ENCODE measurements at places on chromosomes 3 and 15.

- no peak for DNase-seq
Measured at GRCh38 chr3:10473581-10474274, 31.7 kb downstream of the ATP2B2 start.

- peak; percentile 16 for DNase-seq
Measured at GRCh38 chr3:125055331-125055912, 375 bp downstream of the HEG1 start.

DNA sequence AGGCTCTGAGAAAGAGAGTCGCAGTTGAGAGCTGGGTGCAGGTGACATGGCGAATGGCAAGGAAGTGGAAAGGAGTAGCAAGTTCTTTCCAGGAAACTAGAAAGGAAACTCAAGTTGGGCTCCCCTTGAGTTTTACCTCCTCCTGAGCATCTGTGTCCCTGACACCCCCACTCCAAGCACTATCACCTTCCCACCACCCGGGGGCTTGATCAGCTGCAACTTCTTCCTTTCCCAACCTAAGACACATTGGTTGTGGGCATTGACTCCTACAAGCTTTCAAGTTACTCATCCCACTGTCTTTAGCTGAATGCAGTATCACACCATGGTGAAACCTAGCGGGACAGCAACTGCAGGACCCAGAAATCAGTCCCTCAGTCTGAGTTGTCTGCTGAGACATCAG lies 256.6 kb upstream of the NR2F2 start:
- no peak for DNase-seq

GRCh38 chr3:111862974-111863373 lies 3.9 kb downstream of the PHLDB2 start:
- no peak for DNase-seq

DNA sequence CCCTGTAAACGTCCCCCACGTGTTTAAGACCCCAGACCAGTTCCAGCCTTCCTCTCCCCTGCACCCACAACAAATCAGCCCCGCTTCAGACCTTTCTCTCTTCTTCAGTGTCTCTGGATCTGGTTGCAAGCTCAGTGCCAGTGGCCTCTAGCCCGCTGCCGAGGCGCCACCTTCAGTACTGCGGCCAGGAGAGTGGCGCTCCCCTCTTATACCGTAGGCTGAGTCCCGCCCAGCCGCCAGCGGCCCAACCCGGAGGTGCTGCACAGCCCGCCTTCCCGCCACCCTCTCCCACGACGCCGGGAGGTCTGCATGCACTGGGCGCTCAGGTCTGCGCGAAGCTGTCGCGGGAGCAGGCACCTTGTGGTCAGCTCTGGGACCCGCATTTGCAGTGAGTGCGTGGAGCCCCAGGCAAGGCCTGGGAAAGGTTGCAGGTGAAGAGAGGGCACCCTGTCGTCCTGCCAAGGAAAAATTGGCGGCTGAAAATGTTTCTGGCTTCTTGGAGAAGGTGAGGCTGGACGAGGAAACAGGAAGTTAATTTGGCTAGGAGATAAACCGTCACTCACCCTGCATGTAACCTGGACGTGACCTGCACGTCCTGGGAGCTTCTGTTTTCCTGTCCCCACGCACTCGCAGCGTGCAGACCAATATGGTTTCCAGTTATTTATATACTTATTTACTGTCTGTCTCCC lies at the start of gene C2CD4B:
TSS of gene C2CD4B (minus strand) at position 182 of the 689 bp plus-strand sequence. CDS start 301 bp downstream, outside the sequence.
- DNase-seq = no peak

GRCh38 chr3:56894881-56895431 lies 93.2 kb upstream of the ARHGEF3 start:
- DNase-seq = no peak

GRCh38 chr15:34993412-34993811 lies 5.3 kb upstream of the ZNF770 start:
- no peak for DNase-seq

GRCh38 chr3:82103241-82103640 lies 341.8 kb upstream of the GBE1 start:
- DNase-seq = no peak

GRCh38 chr15:73986776-73987056 lies 5.4 kb downstream of the STOML1 start:
- no peak for DNase-seq

GRCh38 chr15:92466834-92467233 lies 73.2 kb downstream of the ST8SIA2 start:
- no peak for DNase-seq

- DNase-seq = no peak
Measured at GRCh38 chr3:23435318-23435717, 232.2 kb downstream of the UBE2E2 start.

DNA sequence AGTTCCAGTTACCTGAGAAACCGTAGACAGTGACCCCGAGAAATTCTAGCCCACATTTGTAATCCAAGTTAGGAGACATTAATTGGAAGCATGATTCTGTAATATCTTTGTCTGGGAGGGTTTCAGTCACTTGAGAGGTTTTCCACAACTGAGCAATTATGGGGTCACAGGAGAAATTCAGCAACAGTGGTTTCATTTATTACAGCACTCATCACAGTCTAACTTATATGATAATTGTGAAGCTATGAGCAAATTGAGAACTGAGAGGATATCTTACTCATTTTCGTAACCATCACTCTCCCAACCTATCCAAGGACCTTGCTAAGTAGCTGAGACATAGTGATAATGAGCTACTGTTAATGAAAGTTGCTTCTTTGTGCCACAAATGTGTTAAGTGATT lies 328.5 kb upstream of the PPP2R3A start:
- DNase-seq = no peak

- DNase-seq = no peak
Measured at GRCh38 chr15:50880206-50880605, 28.3 kb upstream of the AP4E1 start.

GRCh38 chr3:114509756-114510155 lies 215.9 kb downstream of the TIGIT start:
- no peak for DNase-seq

DNA sequence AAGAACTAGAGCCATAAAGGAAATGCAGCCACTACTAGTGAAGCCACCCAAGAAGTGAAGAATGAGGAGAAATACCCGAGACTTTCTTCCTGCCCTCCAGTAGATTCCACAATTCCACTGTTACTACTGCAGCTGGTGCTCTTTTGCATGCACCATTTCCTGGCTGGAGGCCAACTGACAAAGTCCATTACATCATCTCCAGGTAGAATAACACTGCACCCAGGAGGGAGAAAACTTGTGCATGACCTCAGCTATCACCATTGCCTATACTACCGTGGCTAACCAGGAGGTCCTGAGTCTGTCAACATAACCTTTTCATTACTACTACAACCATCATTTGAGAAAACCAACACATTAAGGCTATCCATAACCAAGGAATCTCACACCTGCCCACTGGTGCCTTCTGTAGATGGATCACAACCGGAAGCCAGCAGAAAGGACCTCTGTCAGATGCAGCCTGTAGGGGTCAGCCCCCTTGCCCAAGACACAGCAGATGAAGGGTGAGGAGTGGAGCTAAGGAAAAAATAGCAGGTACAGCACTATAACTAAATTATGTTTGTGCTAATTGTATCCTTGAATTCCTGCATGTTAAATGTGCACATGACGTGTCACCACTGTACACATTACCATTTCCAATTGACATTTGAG lies 200.8 kb upstream of the C2CD4B start:
- no peak for DNase-seq

DNA sequence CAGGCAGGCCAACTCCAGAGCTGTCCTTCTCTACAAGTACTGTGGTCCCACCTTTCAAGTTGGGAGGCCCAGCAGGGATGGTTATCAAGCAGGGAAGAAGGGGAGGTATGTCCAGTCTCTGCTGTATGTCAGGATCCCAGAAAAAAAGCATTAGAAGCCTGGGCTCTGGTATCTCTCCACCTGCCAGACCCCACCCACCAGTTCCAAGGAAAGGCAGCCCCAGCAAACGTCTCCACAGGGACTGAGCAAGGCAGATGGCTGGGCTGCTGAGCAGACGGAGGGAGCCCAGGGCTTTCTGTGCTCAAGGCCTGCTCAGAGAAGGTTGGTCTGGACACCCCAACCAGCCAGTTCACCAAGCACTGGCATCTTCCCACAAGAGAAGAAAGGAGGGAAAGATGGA lies 287.8 kb downstream of the XXYLT1 start:
- DNase-seq = no peak

GRCh38 chr3:79586232-79586631 lies 181.6 kb downstream of the ROBO1 start:
- DNase-seq = no peak

DNA sequence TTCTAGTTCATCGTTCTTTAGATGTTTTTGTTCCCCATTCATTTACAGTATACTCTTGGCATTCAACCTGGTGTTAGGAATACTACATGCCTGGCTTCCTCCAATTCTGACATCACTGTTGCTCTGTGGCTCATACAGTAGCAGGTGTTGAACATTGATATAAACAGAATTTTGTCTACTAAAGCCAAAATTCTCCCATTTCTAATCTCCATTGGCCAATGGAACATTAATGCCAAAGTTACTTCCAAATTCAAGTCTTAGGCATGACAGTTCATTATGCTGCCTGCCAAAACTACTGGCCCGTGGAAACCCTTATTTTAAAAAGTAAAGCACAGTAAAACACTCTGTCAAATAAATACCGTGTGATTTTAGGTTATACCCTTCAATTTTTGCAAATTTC lies 368.0 kb downstream of the NAALADL2 start:
- no peak for DNase-seq

GRCh38 chr3:143974271-143975238 lies 2.9 kb downstream of the DIPK2A start:
- no peak for DNase-seq

DNA sequence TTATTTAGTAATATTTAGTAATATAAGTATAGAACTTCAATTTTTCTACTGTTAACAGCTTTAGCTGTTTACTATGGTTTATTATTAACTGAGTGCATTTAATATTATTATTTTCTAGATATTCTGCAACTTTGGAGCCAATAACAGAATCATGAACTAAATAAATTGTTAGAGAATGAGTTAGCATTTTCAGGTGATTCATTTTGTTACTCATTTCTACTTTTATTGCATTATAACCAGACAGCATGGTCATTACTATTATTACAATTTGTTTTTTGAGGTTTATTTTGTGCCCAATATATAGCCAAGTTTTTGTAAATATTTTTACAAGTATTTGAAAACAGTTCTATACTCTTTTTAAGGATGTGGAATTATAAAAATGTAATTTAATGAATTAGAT lies 279.6 kb downstream of the SQOR start:
- DNase-seq = no peak

DNA sequence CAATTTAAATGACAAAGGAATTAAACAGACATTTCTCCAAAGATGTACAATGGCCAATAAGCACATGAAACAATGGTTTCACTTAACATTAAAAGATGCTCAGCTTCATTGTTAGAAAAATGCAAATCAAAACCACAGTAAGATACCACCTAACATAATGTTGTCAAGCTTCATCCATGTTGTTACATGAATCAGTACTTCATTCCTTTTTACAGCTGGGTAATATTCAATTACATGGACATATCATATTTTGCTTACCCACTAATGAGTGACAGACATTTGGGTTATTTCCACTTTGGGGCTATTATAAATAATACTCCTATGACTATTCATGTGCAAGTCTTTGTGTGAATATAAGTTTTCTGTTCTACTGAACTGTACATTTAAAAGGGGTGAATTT lies 7.8 kb downstream of the SLC41A3 start:
- no peak for DNase-seq

- DNase-seq = no peak
Measured at GRCh38 chr3:14518893-14519292, 21.2 kb downstream of the GRIP2 start.

- no peak for DNase-seq
Measured at GRCh38 chr3:14959359-14959943, 12.1 kb downstream of the NR2C2 start.

- DNase-seq = no peak
Measured at GRCh38 chr3:112175646-112176045, 42.6 kb upstream of the GCSAM start.

DNA sequence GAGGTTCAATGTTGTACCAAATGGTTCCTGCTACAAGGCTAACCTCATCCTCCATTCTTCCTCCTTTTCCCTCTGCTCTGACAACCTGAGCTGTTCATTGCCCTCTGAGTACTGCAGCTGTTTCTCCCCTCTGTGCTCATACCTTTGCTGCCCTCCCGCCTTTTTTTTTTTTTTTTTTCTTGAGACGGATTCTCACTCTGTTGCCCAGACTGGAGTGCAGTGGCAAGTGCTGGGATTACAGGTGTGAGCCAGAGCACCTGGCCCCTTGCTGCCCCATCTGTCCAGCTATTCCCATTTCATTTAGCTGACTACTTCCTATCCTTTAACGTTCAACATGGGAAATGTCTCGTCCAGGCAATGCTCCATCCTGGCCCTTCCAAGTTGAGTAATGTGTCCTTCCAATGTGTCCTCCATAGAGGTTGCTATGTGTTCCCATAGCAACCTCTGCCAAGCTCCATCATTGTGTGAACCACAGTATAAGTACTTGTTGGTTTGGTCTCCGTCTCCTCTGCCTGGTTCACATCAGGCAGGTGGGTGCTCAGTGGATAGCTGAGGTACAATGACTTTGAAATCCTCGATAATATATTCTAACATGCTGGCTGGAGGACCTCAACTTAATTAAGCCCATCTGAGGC lies 179.9 kb upstream of the ANKRD28 start:
- DNase-seq = no peak

GRCh38 chr3:54146506-54147239 lies 24.3 kb downstream of the CACNA2D3 start:
- no peak for DNase-seq

DNA sequence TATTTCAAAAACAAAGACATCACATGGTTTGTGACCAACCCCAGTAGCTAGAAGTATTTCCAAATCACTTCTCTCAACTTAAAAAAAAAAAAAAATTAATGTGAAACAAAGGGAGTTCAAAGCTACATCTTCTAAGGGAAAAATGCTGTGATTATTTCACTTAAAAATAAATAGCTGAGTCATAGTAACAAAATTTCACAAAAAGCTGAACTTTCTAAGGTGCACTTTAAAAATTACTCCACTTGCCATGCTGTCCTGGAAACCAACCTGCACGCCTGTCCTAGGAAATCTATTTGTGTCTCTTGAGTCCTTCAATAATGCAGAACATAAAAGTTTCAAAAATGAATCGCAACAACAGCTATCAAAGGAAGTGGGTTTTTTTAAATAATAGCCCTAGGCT lies 1.8 kb downstream of the ACAP2 start:
- no peak for DNase-seq

DNA sequence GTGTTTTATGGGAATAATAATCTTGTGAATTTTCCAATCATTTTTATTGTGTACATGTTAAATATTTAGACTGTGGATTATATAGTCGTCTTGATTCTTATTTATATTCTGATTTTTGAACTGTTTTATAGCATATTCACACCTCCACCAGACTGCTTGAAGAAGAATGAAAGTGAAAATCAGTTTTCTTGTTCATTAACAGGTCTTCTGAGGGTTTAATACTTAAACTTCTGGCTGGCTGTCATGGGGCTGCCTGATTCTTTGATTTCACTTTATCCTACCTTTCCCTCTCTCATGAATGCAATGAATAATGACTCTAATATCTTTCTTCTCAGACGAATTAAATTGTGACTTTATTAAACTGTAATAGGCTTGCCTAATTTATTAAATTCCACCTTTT lies 56.2 kb downstream of the ATP2C1 start:
- no peak for DNase-seq

- DNase-seq = no peak
Measured at GRCh38 chr3:51932471-51933370, 9.0 kb downstream of the RRP9 start.

- DNase-seq = no peak
Measured at GRCh38 chr3:138381950-138382715, 33.8 kb downstream of the MRAS start.

GRCh38 chr15:79431636-79432344 lies at the start of gene MINAR1:
Gene MINAR1, plus strand, starts transcription at chr15:79432336. Its CDS starts 23,812 bp downstream, at chr15:79456148.
- DNase-seq = no peak

All from activated T-cell treated with anti-CD3 and anti-CD28 coated beads for 1 hour (primary cell).